ENCODE measurements at places on chromosomes 1 and 21. TPM values are rescaled to one million over a fixed set of nuclear protein-coding genes. Genes with fewer than 3 reads are reported as not detected.

- DNase-seq, result no peak
Measured at GRCh38 chr1:25120281-25120680, 112.0 kb downstream of the SYF2 start.

DNA sequence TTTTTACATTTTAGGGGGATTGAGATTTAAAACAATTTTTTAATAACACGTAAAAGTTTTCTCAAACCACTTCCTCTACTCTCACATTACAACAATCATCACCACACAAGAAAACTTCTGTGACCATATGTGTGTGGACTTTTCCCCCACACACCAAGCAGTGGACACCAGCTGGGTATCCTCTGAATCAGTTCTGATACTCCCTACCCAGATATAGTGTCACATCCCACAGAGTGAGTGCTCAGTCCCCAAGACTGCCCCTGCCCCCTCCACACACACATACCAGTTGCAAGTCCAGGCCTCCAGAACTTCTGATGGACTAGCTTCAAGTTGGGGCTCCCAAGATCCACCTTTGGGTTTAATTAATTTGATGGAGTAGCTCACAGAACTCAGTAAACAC is 53.3 kb upstream of the QSOX1 start:
- no peak for DNase-seq

- DNase-seq, result peak; percentile 42
Measured at GRCh38 chr1:51491166-51491981, 27.7 kb downstream of the EPS15 start.

GRCh38 chr21:27582246-27582947 is 615.5 kb upstream of the ADAMTS5 start:
- no peak for DNase-seq

AXDND1 gene
- under 0.01 TPM for total RNA-seq

AQP10 gene
- total RNA-seq, result not detected

GRCh38 chr1:203818399-203818798 is 23.0 kb downstream of the ZBED6 start:
- DNase-seq, result no peak

DNA sequence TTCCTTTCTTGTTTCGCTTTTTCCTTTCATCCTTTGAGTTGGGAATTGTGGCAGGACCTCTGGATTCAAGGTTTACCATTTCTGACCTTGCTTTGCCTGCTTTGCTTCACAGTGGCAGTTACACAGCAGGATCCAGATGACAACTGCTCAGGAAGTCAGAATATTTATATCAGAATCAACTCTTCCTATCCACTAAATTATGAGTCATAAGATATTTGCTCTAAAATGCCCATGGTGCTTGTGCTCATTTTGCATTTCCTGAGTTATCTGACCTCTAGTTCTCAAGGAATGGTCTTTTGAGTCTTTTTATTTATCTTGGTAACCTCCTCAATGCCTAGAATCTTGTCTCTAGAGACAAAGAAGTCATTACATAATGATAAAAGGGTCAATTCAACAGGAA is 290.8 kb downstream of the LRRC7 start:
- DNase-seq, result no peak

- DNase-seq, result no peak
Measured at GRCh38 chr1:171160211-171160610, 24.9 kb upstream of the FMO2 start.

CFAP410 gene
- 14.5 TPM for total RNA-seq

- no peak for DNase-seq
Measured at GRCh38 chr21:42332557-42333317, 17.5 kb upstream of the TFF3 start.

TEX38 gene
- not detected for total RNA-seq

S100A4 gene
- 21.5 TPM for total RNA-seq

GRCh38 chr21:41956926-41957729 is 3.3 kb upstream of the C2CD2 start:
- peak; percentile 96 for DNase-seq

DNA sequence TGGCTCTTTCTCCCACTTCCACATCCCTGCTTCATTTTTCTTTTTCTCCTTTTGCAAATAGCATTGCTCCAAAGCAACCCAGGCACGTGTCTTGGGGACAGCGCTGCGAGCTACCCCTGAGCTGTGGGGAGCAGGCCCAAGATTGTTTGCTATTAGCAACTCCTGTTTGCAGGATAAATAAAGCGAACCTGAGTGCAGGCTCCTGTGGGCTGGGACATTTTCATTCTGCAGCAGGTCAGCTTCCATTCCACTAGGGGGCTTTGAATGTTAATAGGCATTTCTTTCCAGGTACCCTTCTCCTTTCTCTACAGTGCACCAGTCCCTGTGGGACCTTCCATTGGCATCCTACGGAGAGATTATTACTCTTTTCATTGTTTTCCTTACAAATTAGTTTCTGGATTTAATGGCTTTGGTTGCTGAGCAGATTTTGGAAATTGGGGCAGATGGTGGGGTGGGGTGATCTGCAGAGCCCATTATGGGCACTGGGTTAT is 54.0 kb downstream of the OLFML3 start:
- peak; percentile 25 for DNase-seq

- DNase-seq, result peak; percentile 96
Measured at GRCh38 chr21:46189213-46189958, 5.1 kb upstream of the SPATC1L start.

ODF2L gene
- 87.6 TPM for total RNA-seq

DNA sequence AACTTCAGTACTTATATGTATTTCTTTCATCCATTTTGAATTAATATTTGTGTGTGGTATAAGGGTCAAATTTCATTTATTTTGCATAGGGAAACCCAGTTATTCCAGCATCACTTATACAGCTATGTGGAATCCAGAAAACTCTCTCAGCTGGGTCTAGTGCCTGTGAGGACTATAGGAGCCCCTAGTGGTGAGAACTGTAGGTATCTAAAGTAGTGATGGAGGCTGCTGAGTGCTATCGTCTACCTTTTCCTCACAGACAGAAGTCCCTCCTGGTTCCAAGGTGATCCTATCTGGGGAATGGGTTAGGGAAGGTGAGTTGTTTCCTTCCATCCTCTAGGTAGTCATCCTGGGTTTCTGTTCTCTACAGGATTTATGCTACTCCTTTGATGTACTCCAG is 352.0 kb upstream of the C1orf87 start:
- no peak for DNase-seq

GRCh38 chr1:109821831-109822745 is 58.4 kb upstream of the EPS8L3 start:
- DNase-seq, result no peak

AMPD1 gene
- total RNA-seq, result not detected

TBX19 gene
- 1.1 TPM for total RNA-seq

MYOG gene
- total RNA-seq, result not detected

DNA sequence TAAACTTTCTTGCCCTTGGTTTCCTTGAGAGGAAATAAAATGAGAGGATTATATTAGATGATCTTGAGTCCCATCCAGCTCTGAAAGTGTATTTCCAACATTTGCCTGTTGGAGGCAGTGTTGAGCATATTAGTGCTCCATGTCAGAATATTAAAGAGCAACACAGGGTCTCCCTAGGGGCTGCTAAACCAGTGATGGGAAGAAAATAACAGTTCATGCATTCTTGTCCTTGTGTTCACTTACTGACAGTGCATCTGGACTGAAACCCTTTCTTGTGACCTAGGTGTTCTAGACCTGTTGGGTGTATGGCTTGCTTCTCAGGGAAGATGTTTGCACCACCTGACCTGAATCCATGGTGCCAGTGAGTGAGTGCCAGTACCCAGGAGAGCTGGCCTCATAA is 124.7 kb upstream of the KIAA0040 start:
- DNase-seq, result no peak

DNA sequence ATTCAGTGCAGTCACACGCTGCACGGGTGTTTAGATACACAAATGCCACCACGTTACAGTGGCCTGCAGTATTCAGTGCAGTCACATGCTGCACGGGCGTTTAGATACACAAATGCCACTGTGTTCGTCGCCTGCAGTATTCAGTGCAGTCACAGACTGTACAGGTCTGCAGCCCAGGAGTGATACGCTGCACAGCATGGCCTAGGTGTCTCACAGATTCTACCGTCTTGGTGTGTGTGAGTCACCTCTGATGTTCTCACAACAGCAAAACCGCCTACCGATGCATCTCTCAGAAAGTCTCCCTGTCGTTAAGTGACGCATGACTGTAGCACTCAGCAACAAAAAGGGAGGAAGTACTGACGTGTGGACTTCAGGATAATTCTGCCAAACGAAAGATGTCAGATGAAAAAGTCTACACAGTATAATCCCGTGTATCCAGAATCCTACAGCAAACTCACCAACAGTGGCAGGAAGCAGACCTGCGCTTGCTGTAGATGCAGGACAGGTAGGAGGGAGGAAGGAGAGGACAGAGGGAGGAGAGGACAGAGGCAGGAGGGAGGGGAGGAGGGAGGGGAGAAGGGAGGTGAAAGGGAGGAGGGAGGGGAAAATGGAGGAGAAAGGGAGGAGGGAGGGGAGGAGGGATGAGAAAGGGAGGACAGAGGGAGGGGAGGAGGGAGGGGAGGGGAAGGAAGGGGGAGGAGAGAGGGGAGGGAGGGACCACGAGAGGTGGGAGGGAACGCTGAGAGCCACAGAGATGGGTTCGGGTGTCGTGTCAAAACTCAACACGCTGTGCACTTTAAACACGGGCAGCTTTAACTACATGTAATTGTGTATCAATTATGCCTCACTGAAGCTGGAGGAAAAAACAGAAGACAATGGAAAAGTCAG is 36.3 kb upstream of the PCBP3 start:
- DNase-seq, result peak; percentile 65

NUDT4B gene
- 75.6 TPM for total RNA-seq

CA6 gene
- total RNA-seq, result not detected

GRCh38 chr1:212457740-212458338 is 25.1 kb downstream of the NENF start:
- DNase-seq, result peak; percentile 77

- no peak for DNase-seq
Measured at GRCh38 chr1:39368045-39368444, 123.4 kb upstream of the BMP8A start.

- no peak for DNase-seq
Measured at GRCh38 chr1:86753700-86754099, 49.3 kb downstream of the SH3GLB1 start.

DNA sequence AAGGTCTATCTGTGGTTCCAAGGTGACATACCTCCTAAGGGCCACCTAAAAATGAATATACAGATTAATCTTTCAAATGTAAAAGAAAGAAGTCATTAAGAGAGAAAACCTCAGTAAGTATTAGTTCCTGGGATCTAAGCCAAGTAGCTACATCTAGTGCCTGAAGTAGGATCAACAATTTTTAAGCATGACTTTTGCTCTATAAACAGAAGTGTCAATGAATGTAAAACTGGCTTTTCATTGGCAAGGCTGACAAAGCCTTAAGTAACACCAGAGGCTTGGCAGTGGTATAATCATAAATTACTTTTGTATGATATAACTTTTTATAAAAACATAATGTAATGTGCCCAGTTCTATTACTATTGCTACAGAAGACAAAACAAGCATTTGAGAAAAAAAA is 12.2 kb upstream of the ACADM start:
- no peak for DNase-seq

KISS1 gene
- total RNA-seq, result not detected

SEC16B gene
- 2.9 TPM for total RNA-seq

ADGRL2 gene
- 55.4 TPM for total RNA-seq

S100A2 gene
- 1.8 TPM for total RNA-seq

DNA sequence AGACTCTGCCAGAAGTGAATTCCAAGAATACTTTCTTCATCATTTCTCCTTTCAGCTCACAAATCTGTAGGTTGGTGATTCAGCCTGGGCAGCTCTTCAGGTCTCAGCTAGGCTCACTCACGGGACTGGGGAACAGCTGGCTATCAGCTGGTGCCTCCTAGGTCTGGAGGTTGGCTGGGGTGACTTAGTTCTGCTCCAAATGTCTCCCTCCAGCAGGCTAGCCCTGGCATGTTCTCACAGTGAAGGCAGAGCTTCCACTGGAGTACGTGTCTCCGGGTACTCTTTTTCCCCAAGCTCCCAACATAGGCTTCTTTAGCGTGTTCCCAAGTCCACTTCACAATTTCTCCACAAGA is 12.5 kb upstream of the VAMP4 start:
- DNase-seq, result peak; percentile 78

DNA sequence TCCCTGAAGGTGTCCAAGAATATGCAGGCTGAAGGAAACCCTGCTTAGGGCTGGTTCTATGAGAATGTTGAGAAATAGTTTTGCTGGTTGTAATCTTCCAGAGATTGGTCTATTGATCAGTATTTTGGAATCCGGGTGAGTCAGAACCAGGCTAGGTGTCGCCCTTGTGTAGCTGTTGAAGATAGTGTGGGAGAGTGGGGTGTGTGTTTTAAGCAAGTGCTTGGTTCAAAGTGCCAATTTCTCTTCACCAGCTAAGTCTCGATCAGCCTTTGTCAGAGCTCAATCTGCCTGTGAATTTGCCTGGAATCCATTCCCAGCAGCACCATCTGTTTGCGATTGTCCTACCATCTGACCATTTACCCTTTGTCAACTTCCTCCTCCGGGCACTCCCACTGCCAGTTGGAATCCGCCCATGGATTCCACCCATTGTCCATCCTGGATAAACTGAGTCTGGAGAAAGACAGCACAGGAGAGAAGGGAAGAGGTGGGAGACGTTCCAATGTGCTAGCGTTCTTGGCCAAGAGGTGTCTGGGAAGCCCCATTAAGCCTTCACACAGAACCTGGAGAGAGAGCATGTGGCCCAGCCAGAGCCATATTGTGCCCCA is 59.4 kb upstream of the CYP2J2 start:
- DNase-seq, result no peak

DNA sequence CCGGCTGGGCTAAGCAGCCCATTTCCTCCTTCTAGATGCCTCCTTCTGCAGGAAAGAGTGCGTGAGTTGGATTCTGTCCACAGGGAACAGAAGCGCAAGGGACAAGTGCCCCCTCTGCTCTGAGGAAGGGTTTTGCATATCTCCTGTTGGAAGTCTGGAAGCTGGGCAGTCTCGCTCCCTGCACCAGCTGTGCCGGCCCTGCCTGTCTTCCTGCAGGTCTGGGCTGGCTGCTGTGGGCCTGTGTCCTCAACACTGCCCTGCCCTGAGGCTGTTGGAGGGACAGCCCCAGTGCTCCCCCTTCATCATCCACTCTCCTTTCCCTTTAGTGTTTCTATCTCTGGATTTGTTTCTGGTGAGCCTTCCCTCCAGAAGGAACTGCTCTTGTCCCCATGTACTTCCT is 21.8 kb downstream of the ADARB1 start:
- no peak for DNase-seq

GRCh38 chr1:10610901-10611600 is 136.3 kb downstream of the PEX14 start:
- peak; percentile 93 for DNase-seq

KIAA0040 gene
- 1.1 TPM for total RNA-seq

DNA sequence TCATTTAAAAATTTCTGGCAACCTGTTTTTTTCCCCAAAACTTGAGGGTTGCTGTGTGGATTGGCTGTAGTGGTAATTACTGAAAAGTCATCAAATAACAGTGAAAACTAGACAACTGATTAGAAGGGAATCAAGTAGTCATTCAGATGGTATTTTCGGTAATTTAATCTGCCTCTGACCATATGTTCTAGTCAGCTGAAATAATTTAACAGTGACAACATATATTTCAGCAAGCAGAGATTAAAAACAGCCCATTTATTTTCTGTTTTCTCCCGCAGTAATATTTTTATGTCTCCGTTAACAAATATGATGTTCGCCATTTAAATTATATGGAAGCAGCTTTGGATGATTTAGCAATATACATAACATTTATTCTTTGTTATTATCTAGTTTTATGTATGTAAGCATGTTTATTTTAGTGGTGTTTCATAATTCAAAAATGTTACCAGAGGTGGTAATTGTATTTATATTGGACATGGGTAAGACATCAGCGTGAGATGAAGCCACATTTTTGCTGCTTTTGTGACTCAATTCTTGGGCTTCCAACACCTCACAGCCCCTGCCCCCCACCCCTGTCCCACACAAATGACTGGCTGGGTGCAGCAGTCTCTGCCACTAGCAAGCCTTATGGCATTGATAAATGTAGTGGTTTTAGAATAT is 104.4 kb downstream of the GALNT2 start:
- peak; percentile 89 for DNase-seq

All from osteoblast (primary cell).